ENCODE measurements at places on chromosomes 16 and 17.

GRCh38 chr17:9669551-9670008, 24.3 kb downstream of the USP43 start:
- no peak for DNase-seq

DNA sequence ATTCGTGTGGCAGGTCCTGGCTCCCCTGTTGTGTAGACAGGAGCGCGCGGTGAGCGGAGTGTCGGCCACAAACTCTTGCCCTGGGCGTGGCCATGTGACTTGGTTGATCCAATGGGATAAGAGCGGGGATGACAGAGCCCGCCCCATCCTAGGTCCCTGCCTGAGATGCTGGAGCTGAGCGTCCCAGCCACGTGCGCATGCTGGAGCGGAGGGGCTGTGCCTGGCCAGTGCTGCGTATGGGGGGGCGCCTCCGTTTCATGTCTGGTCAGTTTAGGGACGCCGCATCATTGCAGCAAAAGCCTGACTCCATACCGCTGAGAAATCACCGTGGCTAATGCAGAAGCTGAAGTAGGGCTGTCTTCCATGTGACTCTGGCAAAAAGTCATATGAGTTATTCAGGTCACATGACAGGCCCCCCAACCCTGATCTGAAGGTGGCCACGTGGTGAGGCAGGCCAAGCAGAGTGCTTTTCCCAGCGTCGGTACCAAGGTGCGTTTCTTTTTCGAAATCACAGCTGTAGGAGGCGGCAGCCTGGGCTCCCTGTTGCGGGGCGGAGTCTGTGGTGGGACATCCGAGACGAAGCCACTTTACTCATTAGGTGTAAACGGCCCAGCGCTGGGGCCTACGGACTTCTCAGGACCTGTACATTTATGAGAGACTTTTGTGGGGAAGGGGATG, 22.5 kb downstream of the HSBP1 start:
- DNase-seq, result no peak

GRCh38 chr17:6261466-6261865, 173.5 kb downstream of the AIPL1 start:
- DNase-seq, result no peak

- no peak for DNase-seq
These were observed 44.6 kb downstream of the WSB1 start for GRCh38 chr17:27338536-27338985.

GRCh38 chr16:73002866-73003265, 45.1 kb downstream of the ZFHX3 start:
- DNase-seq, result no peak

- no peak for DNase-seq
These were observed 1.6 kb downstream of the HSF4 start for GRCh38 chr16:67166110-67166547.

- DNase-seq, result no peak
These were observed 47.0 kb upstream of the MAF start for GRCh38 chr16:79647586-79647985.

GRCh38 chr17:82324566-82325285, 7.3 kb upstream of the CD7 start:
- no peak for DNase-seq

DNA sequence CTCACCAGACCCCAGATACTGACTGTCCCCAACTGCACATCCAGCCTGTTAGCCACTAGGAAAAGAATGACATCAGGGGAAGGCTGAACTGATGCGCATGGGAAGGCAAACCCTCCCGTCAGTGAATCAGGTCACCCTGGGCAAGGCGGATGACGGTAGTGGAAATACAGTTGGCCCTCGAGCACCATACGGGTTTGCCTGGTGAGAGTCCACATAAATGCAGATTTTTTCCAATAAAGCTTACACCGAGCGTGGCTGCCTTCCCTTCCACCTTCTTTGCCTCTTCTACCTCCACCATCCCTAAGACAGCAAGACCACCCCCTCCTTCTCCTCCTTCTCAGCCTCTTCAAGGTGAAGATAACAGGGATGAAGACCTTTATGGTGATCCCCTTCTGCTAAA, 236.1 kb upstream of the TNRC6C start:
- DNase-seq, result no peak

DNA sequence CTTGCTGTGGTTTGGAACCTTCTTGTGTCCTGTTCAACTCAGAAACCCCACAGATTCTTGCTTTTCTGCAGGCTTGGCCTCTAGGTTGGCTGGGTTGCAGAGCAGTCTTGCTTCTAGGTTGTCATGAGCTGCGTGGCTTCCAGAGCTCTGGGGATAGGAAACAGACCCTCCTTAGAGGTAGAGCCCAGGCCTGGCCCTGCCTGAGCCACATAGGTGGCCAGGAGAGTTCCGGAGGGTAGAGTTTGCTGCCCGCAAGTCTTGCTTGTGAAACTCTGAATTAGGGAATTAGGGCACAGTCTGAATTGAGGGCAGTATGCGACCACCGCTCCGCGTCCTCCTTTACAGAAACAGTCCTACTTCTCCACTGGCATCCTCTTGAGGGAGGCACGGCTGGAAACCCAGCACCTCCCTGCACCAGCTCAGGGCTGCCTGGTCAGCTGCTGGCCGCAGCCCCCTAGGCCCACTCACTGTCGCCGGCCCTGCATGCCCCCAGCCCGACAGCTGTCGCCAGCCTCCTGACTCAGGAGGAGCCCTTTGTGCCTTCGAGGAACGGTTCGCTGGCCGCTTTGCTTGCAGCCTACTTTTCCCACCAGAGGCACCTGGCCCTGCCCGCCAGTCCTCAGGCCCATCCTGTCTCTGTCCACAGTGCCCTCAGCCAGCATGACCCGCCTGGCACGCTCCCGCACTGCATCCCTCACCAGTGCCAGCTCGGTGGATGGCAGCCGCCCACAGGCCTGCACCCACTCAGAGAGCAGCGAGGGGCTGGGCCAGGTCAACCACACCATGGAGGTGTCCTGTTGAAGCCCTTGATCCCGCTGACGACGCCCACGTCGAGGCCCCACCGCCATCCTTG, 4.3 kb upstream of the SETD6 start:
- no peak for DNase-seq

GRCh38 chr16:20878682-20879147, 21.4 kb downstream of the DCUN1D3 start:
- no peak for DNase-seq

- no peak for DNase-seq
These were observed 178.6 kb upstream of the TNRC6C start for GRCh38 chr17:77779711-77780539.

DNA sequence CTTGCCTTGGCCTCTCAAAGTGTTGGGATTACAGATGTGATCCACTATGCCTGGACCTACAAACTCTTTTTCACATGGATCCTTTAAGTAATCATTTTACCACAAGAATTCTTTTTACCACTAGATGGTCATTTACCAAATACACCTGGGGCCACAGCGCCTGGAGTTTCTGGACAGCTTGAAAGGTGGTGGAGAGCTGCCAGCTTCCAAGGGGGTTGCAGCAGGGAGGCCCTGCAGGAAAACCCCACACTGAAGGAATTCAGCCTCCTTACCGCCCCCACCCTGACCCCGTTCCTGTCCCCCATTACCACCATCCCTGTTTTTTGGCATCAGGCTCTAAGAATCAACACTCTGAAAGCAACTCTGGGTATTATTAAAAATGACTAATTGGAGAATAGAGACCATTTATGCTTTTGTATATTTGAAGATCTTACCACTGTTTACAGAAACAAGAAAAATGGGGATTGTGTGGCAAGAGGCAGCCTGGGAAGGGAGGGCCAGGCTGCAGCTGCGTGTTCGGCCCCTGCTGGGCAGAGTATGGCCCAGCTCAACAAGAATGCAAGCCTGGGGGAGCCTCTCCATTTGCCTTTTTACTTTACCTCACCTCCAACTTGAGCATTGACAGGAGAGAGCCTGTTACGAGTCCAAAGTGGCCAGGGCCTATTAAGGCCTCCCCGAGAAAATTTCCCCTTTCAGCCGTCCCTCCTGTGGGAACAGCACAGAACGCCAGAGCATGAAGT, 209.9 kb downstream of the ZFHX3 start:
- no peak for DNase-seq

DNA sequence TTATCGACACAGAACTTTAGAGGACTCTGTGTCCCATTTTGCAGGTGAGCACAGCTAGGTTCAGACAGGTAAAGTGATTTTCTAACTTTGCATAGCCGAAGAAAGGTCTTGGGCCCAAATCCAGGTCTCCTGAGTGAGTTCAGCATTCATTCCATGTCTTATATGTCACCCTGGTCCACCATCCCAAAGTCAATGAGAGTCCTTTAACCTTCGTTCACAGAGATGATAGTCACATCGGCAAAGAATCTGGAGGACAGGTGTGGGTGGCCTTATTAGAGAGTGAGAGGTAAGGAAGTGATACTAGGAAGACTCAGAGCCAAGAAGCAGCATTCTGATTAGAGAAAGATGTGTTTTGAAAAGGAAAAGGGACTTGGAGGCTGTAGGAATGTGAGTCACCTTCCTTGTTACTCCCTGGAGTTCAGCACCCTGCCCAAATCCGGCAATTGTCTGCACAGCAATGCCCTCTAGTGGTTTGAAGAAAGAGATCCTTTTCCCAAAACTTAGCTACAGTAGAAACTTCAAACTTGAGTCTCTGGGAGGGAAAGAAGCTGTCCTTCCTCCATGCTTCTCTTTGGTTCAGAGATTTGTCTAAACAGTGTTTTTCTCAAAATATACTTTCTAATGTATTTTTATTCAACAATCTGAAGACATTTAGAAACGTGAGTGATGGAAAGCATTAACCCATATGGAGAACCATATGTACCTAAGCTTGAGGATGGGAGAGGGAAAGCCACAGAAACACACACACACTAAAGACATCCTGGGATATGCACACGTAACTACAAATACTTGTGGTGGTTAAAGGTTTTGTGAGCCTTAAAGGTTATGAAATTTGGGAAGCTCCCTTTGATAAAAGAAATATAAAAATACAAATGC, 96.4 kb upstream of the SHISA6 start:
- no peak for DNase-seq

DNA sequence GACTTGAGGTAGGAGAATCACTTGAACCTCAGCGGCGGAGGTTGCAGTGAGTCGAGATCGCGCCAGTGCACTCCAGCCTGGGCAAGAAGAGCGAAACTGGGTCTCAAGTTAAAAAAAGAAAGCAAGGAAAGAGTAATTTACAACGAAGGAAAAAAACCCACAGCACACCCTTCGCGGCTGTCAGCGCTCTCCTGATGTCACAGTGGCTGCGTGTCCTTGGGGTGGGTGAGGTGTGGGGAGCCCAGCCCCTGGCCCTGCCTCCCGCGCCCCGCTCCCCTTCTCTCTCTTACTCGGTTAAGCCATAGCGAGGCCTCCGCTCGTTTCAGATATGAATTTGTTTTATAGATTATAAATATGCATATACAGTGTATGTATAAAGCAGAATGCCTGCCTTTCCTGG, 740 bp upstream of the JPT2 start:
- no peak for DNase-seq

DNA sequence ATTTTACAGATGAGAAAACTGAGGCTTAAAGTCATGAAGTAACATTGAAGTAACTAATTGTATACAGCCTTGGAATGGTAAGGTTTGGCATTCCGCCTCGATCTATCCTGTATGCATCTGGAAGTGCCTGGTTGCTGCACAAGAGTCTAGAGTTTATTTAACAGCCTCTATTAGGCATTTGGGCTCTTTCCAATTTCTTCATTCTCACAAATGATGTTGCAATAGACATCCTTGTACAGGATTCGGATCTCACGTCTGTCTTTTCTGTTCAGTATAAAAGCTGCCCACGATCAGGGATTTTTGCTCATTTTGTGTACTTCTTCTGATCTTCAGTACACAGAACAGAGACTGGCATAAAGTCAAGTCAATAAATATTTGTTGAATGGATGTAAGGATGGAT, 100.5 kb downstream of the AIPL1 start:
- no peak for DNase-seq

DNA sequence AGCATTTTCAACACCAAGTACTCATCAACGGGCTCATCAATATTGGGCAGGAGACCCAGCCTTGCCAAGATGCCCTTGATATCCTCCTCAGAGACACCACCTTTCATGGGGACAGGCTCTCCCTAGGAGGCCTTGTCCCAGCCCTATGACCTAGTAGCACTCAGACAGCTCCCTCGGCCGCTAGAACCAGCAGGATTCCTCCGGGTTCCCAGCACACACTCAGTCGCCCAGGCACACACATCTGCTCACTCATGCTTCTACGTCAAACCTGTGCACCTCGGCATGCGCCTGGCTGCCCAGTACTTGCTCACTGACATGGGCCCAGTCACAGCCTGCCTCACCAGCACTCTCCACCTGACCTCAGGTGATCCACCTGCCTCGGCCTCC, 17.0 kb downstream of the SRCIN1 start:
- DNase-seq, result no peak

Measured in activated CD8-positive, alpha-beta memory T cell treated with anti-CD3 and anti-CD28 coated beads for 4 hours (primary cell).